ENCODE measurements at places on chromosomes 6 and 20. TPM values are rescaled to one million over a fixed set of nuclear protein-coding genes. Genes with fewer than 3 reads are reported as not detected.

The KCNK16 gene
- total RNA-seq, result not detected

DNA sequence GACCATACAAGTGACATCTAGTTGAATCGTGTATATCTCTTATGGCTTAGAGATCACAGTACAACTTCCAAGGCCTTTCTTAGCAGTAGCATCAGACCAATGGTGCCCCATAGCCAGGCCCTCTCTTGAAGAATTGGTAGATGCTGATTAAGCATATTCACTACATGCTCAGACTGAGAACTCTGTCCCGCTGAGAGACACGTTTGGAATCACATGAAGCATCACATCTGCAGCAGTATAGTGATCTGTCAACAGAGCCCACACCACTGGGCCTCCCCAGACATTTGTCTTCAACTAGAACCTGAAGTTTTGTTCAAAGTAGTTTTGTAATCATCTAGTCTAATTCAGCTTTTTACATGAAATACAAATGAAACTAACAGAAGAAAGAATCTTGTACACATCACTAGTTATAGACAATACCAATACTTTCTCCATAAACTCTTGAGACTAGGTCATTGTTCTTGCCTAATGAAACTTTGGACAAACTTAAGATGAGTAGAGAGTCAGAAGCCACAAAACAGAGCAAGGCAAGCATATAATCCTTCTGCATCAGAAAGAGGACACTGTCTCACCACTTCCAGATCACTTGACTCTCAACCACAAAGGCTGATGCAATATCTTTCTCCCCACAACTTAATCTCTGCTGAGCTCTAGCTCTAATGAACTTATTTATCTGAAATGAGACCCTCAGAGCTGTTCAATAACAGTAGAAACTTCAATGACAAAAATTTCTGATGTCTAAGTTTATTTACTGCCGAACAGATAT lies 182.7 kb downstream of the TBX18 start:
- H3K27me3 ChIP-seq, result peaks cover 3% of the 10 kb centered on the region
- peak overlapping the region; percentile 43 for H3K4me3 ChIP-seq
- no peak for DNase-seq
- peaks cover 11% of the 10 kb centered on the region for H3K4me1 ChIP-seq
- peaks cover 1% of the 10 kb centered on the region for H3K36me3 ChIP-seq
- peak overlapping the region; percentile 28 for H3K27ac ChIP-seq

GRCh38 chr6:47276377-47276776 lies 33.3 kb downstream of the TNFRSF21 start:
- H3K27me3 ChIP-seq, result no peaks in the 10 kb centered on the region
- H3K4me1 ChIP-seq, result no peaks in the 10 kb centered on the region
- no peak for DNase-seq
- no peak overlapping the region for H3K27ac ChIP-seq
- H3K4me3 ChIP-seq, result no peak overlapping the region
- no peaks in the 10 kb centered on the region for H3K36me3 ChIP-seq

The POU3F2 gene
- total RNA-seq, result not detected

The MUC21 gene
- not detected for total RNA-seq

GRCh38 chr6:168206186-168206585 lies 113.4 kb downstream of the DACT2 start:
- H3K4me3 ChIP-seq, result no peak overlapping the region
- no peaks in the 10 kb centered on the region for H3K36me3 ChIP-seq
- DNase-seq, result no peak
- H3K4me1 ChIP-seq, result no peaks in the 10 kb centered on the region
- peaks cover 2% of the 10 kb centered on the region for H3K27me3 ChIP-seq

DNA sequence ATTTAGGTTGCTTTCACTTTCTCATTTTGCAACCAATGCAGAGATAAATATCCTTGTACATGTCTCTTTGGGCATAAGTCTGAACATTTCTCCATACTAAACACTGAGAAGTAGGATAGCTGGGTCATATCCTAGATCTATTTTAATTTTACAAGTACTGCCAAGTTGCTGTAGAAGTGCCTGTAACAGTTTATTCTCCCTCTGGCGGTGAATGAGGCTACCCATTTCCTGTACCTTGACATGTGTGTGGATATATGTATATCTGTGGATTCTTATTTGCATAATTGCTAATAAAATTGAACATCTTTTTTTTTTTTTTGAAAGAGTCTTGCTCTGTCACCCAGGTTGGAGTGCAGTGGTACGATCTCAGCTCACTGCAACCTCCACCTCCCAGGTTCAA lies 48.0 kb upstream of the PNRC1 start:
- H3K36me3 ChIP-seq, result no peaks in the 10 kb centered on the region
- peaks cover 8% of the 10 kb centered on the region for H3K27me3 ChIP-seq
- no peak overlapping the region for H3K27ac ChIP-seq
- H3K4me1 ChIP-seq, result peaks cover 3% of the 10 kb centered on the region
- peak overlapping the region; percentile 33 for H3K4me3 ChIP-seq

The DEFB132 gene
- not detected for total RNA-seq

DNA sequence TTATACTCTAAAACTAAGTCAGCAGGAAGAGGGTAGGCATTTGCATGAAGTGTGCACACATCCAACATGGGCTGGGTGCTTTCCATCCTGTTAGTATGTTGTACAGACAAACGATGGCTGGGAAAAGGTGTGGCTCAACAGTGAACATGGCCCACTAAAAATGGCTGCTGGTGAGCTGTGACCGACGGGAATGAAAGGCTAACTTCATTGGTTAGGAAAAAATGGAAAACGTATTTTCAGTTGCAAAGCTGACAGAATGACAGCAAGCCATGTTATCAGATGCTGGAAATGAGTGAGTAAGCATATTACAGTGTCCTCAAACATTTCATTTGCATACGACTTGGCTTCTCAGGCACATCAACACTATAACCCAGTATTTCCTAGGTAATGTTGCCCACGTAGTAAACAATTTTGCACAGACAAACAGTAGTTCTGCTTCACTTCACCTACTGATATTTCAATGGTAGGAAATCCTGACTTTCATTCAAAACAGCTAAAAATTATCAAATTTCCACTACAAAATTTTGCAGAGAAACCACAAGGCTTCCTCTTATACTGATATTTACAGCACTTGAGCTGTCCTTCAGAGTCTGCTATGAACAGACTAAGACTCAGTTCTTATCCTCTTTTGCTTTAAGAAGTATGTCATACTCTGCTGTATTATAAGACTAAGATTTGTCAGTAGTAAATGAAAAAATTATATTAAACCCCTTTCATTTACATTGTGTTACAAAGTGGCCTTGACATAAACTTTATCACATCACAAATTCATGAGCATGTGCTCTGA lies 98.9 kb downstream of the IRF4 start:
- peaks cover 68% of the 10 kb centered on the region for H3K4me1 ChIP-seq
- peaks cover 22% of the 10 kb centered on the region for H3K36me3 ChIP-seq
- H3K27ac ChIP-seq, result peak overlapping the region; percentile 91
- H3K27me3 ChIP-seq, result no peaks in the 10 kb centered on the region
- H3K4me3 ChIP-seq, result peak overlapping the region; percentile 67

DNA sequence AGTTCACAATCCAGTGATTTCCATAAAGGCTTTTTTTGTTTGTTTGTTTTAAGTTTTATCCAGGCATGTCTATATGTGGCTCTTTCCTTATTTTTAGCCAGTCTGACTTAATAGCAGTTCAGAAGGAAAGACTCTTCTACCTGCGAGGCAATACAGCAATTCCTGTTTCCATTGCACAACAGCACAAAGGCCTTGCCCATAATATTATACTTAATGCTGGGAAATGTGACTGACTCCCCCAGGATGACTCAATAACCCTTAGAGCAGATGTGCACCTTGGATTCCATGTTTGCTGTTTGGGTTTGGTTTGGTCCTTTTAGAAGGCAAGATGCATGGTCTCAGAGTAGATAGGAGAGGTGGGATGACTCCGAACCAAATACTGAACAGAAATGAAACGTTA lies 184.1 kb downstream of the MTFR2 start:
- H3K27me3 ChIP-seq, result peaks cover 16% of the 10 kb centered on the region
- DNase-seq, result no peak
- H3K4me3 ChIP-seq, result no peak overlapping the region
- no peak overlapping the region for H3K27ac ChIP-seq

DNA sequence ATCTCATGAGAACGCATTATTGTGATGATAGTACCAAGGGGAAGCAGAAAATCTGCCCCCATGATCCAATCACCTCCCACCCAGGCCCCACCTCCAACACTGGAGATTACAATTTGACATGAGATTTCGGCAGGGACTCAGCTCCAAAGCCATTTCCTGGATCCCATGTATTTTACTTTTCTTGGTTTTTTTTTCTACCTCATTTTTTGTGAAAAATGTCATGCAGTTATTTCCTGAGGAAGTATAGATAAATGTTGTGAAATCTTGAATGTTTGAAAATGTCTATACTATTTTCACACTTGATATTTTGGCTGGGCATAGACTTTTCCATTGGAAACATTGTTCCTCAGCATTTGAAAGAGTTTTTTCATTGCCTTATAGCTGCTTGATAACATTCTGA lies 9.1 kb upstream of the BRPF3 start:
- H3K36me3 ChIP-seq, result peaks cover 15% of the 10 kb centered on the region
- H3K4me1 ChIP-seq, result peaks cover 2% of the 10 kb centered on the region
- no peak overlapping the region for H3K27ac ChIP-seq

DNA sequence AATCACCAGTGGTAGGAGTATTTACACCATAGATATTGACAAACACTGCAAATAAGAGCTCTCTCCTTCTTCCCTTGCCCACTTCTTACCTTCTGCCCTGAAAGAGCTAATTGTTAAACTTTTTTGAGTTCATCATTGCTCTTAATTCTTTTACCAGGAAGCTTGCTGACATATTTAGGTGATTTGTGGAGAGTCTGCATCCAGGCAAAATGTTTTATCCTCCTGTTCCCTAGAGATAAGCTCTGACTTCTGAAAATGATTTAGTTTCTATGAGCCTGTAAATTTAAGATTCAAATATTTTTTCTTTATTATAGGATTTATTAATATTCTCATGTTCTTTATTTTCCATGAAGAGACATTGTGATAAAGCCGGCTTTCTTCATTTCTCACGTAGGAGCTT lies 81.5 kb downstream of the ADGRB3 start:
- no peak overlapping the region for H3K27ac ChIP-seq
- no peaks in the 10 kb centered on the region for H3K4me1 ChIP-seq
- no peak overlapping the region for H3K4me3 ChIP-seq
- no peak for DNase-seq
